ENCODE measurements at places on chromosomes 12 and 14.

DNA sequence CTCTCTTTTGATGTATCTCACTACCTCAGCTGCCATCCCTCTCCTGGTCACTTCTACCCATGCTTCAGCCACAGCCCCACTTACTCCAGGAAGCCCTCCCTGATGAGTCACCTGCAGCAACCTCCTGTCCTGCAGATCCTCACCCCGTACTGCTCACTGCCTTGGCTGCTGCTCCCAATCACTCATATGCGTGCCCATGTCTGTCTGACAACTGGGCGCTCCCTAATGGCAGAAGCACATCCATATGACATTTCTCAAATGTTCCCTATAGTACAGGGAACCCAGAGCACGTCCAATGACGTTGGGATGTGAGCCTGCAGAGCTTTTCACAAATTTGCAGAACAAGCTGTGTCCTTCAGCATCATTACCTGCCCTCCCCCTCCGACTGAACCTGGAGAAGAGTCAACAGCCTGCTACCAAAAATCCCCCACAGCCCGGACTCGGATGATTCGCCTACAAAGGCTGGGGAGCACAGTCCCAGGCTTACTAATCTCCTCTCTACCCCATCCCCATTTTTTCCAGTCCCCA, 90.0 kb downstream of the SINHCAF start:
- no peak for DNase-seq

- DNase-seq: peak; percentile 52
These were observed 142.1 kb downstream of the SLC16A7 start for GRCh38 chr12:59737725-59738463.

DNA sequence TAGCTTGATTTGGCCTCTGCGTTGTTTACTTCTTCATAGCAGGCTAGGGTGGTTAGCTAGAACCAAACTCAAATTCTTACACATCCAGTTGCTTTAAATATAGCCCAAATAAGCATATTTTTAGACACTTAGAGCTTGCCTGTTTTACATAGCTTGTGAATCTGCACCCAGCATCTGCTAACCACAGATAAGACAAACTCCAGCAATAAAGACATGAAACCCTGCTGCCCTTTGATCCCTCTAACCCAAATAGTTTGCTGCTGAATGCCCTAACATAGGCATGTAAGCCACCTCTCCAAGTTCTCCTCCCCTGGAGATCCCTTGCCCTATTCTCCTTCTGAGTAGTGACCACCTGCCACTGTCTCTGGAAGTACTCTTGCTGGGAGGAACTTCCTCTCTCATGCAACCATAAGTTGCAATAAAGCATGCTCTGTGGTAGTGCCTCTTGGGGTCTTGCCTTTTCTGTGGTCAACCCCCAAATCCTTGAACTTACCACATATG, 185.6 kb downstream of the TMEM117 start:
- no peak for DNase-seq

- peak; percentile 25 for DNase-seq
These were observed 42.8 kb upstream of the RNASE3 start for GRCh38 chr14:20848316-20848954.

GRCh38 chr14:101557811-101558738, 3.2 kb upstream of the DIO3 start:
- DNase-seq: no peak

GRCh38 chr14:103887170-103887501, 39.8 kb upstream of the PPP1R13B start:
- DNase-seq: no peak

GRCh38 chr14:21523203-21523602, 2.9 kb downstream of the SALL2 start:
- no peak for DNase-seq

DNA sequence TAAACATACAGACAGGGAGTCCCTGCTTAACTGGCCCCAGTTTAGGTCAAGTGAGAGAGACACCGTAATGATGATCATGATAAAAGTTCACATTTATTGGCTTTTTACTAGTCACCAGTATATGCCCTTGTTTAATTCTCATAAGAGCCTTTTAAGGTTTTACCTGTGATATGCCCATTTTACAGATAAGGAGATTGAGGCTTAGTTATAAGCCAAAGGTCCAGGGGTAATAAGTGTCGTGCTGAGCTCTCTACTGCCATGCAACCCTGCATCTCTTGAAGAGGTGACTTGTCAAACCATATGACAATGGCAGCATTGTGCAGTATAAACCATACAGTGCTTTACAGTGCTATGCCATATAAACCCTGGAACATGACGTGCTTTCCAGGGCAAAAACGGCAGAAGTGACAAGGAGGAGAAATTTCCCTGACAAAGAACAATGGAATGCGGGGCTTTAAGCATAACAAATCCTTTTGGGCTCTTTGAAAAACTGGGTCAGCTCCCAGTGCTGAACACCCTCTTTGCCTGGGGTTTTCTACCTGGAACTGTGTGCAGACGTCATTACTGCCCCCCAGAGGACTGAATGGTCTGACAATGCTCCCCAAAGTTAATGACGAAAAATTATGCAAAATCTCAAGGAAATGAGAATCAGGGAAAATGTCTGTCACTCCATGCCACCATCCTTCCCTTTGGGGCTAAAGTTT, 59.7 kb upstream of the C14orf132 start:
- no peak for DNase-seq

- peak; percentile 36 for DNase-seq
These were observed 2.4 kb upstream of the POP5 start for GRCh38 chr12:120583478-120584030.

GRCh38 chr12:12909995-12910420, 18.6 kb downstream of the GPRC5A start:
- no peak for DNase-seq

DNA sequence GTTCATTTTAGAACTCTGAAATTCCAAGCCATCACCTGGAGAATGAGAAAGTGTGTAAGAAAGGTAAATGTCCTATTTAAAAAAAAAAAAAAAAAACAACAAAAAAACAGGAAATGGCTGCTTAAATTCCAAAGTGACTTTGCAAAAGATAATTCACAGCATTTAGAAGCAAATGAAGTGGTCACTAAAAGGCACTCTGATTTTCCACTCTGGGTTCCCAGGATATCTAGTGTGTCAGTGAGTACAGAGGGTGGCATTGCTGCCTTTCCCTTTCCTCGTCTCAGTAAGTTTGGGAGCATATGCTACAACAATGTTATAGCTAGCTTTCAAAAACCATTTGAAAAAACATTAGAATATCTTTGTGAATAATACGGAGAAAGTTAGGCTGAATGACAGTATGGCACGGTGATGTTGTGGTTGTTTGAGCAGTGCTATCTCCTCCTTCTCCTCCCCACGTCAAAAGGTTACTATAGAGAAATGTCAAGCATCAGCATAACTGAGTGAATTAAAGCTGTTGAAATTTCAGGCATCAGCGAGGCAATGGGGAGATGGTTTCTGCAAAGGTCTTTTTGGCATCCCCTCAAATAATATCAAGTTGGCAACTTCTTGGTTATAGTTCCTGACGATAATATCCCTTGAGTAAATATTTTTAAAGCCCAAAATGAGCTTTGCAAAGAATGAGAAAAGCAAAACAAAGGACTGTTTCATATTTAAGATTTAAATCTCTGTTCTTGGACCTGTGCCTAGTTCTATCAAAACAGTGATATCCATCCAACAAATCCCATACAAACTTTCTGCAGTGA, 164.5 kb upstream of the E2F7 start:
- no peak for DNase-seq

- no peak for DNase-seq
These were observed 16.6 kb upstream of the CLEC2A start for GRCh38 chr12:9948606-9949296.

- no peak for DNase-seq
These were observed 163.0 kb upstream of the NRXN3 start for GRCh38 chr14:78007160-78007559.

DNA sequence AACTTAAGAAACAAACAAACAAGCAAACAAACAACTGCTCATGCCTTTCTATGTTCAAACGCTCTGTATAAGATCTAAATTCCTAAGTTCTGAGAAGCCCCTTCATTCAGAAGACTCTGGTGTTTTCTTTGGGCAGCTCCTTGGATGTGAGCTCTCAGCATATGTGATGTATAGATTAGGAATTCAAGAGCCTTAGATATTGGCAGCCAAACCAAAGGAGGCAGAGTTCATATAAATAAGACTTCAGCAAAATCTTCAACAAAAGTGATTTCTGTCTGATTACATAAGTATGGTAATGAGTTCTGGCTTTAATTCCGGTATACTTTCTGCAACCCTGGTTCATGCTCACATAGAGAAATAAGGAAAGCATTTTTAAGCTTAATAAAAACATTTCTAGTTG, 145.6 kb downstream of the DYRK2 start:
- no peak for DNase-seq

DNA sequence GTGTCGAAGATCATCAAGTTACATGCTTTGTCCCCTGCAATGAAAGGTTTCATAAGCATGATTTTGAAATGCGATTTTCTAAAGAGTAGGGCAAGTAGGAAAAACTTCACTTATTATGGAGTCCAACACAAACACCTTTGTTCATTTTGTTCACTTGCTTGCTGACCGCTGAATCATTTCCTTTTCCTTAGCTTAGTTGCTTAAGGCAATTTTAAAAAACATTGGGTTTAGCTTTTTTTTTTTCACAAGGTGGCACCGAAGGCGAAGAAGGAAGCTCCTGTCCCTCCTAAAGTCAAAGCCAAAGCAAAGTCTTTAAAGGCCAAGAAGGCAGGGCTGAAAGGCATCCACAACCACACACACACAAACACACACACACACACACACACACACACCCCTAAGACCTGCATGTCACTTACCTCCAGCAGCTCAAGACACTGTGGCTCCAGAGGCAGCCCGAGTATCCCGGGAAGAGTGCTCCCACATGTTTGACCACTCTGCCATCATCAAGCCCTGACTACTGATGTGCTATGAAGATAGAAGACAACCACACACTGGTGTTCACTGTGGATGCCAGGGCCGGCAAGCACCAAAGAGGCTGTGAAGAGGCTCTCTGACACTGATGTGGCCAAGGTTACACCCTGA, 11.4 kb downstream of the MANSC1 start:
- no peak for DNase-seq

- DNase-seq: peak; percentile 21
These were observed 184.7 kb downstream of the SRGAP1 start for GRCh38 chr12:64029013-64029857.

- DNase-seq: peak; percentile 75
These were observed at the start of gene KDM2B for GRCh38 chr12:121580959-121581685. KDM2B (minus strand) TSS chr12:121581023; CDS start chr12:121580911, 112 bp downstream.

- no peak for DNase-seq
These were observed 5.1 kb downstream of the TBK1 start for GRCh38 chr12:64457032-64457431.

GRCh38 chr12:71636704-71637115, 26.9 kb downstream of the ZFC3H1 start:
- peak; percentile 64 for DNase-seq

DNA sequence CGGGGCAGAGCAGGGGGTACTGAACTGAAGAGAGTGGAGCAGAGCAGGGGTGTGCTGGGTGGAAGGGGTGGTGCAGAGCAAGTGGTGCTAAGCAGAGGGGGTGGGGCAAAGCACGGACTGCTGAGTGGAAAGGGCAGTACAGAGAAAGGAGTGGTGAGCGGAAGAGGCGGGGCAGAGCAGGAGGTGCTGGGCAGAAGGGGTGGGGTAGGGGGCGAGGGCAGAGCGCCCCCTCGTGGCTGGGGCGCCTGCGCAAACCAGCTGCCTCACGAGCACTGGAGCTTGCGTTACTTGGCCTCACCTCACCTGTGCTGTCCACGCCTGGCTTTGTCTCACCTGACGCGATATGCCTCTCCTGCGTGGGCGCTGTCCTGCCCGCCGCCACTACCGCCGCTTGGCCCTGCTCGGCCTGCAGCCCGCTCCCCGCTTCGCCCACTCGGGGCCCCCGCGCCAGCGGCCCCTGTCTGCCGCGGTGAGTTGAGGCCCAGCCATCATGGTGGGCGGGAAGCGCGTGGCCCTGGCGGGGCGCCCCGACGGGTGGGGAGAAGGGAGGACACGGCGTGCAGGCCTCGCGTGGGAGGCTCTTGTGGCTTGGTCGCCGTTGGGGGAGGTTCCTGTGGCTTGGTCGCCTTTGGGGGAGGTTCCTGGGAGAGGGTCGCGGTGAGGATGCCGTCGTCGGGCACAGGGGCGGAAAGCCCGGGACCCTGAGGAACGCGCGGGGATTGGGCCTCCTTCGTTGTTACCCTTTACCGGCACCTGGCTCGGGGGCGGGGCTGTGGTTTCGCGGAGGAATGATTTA, at the start of gene COX8C:
Gene COX8C (plus strand): TSS at position 257 of the 796 bp plus-strand sequence. CDS start 87 bp downstream, at position 344.
- no peak for DNase-seq

GRCh38 chr14:65228436-65228835, 126.1 kb upstream of the MAX start:
- no peak for DNase-seq

GRCh38 chr14:76405627-76406026, 29.7 kb downstream of the ESRRB start:
- no peak for DNase-seq

- peak; percentile 65 for DNase-seq
These were observed 18.6 kb upstream of the GPATCH2L start for GRCh38 chr14:76133103-76133502.

DNA sequence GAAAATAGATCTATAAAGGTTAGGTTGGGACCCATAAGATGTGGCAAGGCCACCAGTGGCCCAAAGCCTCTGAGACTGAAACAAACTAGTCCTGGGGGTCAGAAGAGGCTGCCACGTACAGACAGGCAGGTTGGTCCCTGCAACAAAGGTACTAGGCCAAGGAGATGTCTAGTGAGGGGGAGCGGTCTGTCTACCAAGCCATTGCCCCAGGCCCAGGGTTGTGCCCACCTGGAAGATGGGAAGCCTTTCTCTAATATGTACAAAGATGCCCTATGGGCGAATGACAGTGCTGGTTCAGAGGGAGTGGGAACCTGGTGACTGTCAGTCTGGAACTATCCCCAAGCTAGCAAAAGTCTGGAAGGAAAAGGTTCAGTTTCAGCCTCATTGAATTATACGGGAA, 233.2 kb downstream of the RBM19 start:
- no peak for DNase-seq

- DNase-seq: peak; percentile 73
These were observed 27.8 kb downstream of the AACS start for GRCh38 chr12:125092872-125093680.

DNA sequence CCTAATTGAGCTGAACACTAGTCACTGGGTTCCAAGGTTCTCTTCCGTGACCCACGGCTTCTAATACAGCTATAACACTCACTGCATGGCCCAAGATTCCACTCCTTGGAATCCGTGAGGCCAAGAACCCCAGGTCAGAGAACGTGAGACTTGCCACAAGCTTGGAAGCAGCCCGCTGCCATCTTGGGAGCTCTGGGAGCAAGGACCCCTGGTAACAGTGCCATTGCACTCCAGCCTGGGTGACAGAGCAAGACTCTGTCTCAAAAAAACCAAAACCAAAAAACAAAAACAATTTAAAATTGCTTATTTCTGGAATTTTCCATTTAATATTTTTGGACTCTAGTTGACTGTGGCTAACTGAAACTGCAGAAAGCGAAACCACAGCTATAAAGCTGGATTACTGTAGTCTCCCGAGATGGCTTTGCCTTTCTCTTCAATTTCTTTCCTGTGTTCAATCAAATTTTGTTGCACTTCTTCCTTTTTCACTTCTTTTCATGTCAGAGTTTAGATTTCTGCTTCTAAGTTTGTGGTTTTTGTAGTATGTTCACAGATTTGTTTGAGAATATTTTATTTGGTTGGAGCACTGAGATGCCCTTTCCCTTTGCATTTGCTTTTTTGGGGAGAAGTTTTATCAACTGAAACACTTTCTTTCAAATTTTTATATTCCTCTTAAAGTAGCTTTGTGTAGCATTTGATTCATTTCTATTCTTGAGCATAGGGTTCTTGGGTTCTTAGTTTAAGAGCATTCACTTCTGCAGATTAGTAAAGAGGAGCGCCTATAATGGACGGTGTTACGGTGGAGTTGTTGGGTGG, 44.6 kb downstream of the DDHD1 start:
- no peak for DNase-seq

GRCh38 chr14:32578181-32578580, 249.1 kb downstream of the AKAP6 start:
- no peak for DNase-seq
